ENCODE measurements at places on chromosomes 11 and 22.

- DNase-seq, result no peak
Observed at GRCh38 chr11:11665407-11665806, 43.6 kb upstream of the GALNT18 start.

- DNase-seq, result no peak
Observed at GRCh38 chr22:38083931-38084631, at the start of gene SLC16A8. SLC16A8 (minus strand) TSS chr22:38084184; CDS start chr22:38082873, 1,311 bp downstream.

- DNase-seq, result peak; percentile 76
Observed at GRCh38 chr11:133945087-133945974, 11.4 kb downstream of the IGSF9B start.

GRCh38 chr11:113578033-113578380 is 102.8 kb upstream of the DRD2 start:
- no peak for DNase-seq

DNA sequence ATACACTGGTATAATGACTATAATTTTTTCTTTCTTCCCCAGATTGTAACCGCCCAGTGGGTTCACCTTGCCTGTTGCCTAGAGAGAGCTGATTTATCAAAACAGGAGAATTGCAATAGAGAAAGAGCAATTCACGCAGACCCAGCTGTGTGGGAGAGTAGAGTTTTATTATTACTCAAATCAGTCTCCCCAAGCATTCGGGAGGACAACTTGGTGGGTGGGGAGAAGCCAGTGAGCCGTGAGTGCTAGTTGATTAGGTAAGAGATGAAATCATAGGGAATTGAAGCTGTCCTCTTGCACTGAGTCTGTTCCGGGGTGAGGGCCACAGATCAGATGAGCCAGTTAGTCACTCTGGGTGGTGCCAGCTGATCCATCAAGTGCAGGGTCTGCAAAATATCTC is 73.2 kb downstream of the SLC35F2 start:
- DNase-seq, result peak; percentile 10

- DNase-seq, result no peak
Observed at GRCh38 chr22:25027043-25027906, 74.8 kb downstream of the KIAA1671 start.

DNA sequence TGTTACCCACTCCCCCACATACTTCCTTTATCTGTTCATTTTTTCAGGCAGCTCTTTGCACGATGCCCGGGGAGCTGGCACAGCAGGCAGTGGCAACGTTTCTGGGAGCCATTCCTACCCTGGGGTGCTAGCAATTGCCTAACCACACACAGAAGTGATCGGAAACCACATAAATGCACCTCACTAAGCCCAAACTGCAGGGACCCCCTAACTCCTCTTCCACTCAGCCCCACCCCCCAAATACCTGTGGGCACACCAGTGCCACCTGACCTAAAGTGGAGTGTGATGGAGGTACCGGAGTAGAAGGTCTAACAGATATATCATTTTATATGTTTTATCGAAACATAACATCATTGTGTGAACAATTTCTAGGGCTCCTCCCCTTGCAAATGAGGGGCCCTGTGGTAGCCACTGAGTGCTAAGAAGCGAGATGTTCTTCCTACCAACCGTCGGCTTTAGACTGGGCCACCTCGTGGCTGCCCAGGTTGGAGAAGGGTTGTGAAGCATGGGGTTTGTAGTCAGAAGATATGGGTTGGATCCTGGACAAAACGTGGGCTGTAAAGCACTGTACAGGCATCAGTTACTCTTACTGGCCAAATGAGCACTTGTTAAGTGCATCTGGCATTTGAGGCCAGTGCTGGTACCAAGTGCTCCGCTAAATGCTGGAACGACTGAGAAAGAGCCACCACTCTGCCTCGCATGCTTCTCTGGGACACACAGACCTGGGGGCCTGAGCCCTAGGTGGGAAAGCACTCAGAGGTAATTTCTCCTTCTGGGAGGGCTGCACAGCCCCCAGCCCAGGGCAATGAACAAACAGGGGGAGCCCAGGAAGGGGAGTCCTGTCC is 2.8 kb downstream of the MRGPRD start:
- no peak for DNase-seq

DNA sequence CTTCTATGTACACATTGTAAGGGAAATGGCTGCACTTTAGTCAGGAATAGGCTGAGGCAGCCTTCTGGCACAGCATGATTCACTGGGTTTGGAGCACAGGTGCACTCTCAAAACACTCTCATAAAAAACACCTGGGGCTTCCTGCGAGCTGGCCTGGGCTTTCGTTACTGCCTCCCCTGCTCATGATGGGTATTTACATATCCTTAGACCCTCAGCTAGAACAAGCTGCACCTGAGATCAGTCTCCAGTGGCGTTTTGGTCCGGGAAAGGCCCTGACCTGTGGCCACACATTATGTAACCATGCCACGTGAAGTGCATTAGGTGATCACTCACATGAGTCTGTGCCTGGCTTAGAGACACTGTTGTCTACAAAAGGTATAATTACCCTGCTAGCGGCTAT is 321.7 kb downstream of the TMEM135 start:
- DNase-seq, result no peak

- no peak for DNase-seq
Observed at GRCh38 chr11:66970807-66971442, 4.2 kb upstream of the C11orf86 start.

All from stimulated activated CD4-positive, alpha-beta T cell treated with anti-CD3 and anti-CD28 coated beads, Interleukin-4, amount 100 ng/mL, for 1 hour (primary cell).